ENCODE measurements at places on chromosomes 4 and X.

DNA sequence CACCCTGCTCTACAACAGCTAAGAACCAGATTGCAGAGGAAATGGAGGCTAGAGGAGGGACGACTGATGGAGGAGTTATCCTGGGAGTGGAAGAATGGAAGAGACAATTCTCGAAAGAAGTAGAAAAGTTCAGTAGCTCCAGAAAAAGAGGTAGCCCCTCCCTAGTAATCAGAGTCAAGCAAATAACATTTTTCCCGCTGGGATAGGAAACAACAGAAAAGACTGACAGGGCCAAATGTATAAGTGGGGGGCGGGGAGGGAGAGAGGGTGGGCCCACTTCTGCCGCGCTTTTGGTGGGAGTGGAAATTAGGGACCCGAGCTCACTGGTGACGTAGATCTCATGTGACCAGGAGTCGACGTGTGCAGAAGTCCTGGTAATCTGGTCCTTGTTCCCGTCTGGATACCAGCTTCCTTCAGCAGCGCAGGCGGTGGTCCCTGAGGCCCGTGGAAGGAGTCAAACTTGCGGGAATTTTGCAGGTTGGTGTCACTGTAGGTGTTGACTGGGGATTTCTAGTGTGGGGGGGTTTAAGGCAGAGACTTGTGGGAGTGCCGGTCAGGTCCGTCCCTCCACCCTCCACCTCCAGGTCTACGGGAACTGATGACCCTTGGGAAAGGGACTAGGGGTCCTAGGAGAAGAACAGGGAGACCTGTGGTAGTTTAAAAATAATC lies at the start of gene TCEAL9:
TSS of gene TCEAL9 (plus strand) at position 377 of the 669 bp plus-strand sequence. CDS start 1,179 bp downstream, outside the sequence.
- peak; percentile 88 for DNase-seq

DNA sequence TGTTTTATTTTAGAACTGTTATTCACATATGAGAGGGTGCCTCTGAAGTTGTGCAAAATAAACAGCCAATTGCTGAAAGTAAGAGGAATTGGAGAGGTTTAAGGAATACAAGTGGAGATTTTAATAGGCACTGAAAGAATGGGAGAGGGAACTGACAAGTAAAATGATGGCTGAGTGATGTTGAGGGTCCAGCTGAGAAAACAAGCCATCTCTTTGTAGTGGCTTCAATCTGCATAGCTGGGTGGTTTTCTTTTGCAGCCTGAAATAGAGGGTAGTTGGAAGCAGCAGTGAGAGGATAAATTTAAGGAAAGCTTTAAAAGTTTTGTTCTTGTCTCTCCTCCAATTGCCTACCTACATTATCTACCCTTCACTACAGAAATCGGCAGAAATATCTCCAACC lies 106.7 kb upstream of the DGKK start:
- DNase-seq, result no peak

GRCh38 chr4:65960751-65961150 lies 290.5 kb upstream of the EPHA5 start:
- DNase-seq, result no peak

GRCh38 chrX:17053502-17053901 lies 107.0 kb downstream of the REPS2 start:
- DNase-seq, result peak; percentile 79

GRCh38 chr4:90845777-90846176 lies 718.6 kb downstream of the CCSER1 start:
- no peak for DNase-seq

- DNase-seq, result no peak
Measured at GRCh38 chr4:153791746-153792617, 3.1 kb upstream of the SFRP2 start.

DNA sequence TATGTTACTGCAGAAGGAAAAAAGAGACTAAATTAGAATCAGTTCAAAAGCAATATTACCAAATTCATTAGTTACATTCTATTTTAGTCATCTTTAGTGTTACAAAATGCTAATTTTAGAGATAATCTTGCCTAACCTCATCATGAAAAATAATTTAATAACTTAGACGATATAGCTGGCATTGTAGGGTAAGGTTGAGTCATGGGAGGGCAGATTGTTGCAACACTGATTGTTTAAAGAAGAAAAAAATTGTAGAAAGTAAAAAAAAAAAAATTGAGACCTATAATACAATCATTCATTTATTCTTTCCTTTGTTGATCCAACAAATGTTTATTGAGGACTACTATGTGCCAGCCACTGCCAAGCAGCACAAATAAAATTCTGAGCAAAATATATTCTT lies 330.9 kb downstream of the GBA3 start:
- DNase-seq, result no peak

GRCh38 chrX:30275498-30275897 lies 28.6 kb downstream of the MAGEB1 start:
- peak; percentile 9 for DNase-seq

GRCh38 chr4:5798462-5798861 lies 87.5 kb downstream of the EVC start:
- DNase-seq, result no peak

- no peak for DNase-seq
Measured at GRCh38 chr4:92333016-92333415, 29.2 kb downstream of the GRID2 start.

DNA sequence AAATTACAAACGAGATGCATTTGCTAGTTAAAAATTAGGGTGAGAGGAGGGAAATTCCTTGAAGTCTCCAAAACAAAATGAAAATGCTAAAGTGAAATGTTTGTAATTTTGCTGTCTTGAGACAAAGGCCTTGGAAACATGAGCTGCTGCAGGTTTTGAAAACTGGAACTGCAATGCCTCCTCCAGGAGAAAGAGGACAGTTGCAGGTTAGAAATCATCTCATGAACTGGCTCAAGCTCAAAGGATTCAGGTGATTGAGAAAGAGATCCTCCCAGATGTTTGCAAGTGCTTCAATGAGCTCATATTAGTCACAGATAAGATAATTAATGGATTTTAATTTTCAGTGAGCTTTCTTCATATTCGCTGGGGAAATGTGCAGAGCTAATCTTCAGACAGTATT lies 32.4 kb downstream of the SMPX start:
- peak; percentile 50 for DNase-seq

GRCh38 chr4:139042981-139043460 lies 27.4 kb downstream of the NOCT start:
- no peak for DNase-seq

GRCh38 chr4:30614771-30615170 lies 105.4 kb upstream of the PCDH7 start:
- DNase-seq, result no peak

DNA sequence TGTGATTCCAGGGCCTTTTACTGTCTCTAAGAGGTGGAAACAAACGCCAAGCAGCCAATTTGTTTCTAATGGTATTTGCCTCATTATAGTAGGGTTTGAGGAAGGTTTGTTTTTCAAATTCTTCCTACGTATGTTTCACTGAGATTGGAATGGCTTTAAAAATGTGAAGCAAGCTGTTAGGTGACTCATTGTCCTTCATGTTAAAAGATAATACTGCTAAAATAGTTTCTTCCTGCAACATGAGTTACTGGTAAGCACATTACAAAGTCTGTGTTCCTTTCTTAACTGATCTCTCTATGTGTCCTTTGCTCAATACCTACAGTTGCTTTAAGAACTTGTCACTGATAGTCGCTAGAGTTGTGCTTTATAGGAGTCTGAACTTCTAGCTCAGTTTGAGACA lies 1183.9 kb downstream of the RPA4 start:
- no peak for DNase-seq

DNA sequence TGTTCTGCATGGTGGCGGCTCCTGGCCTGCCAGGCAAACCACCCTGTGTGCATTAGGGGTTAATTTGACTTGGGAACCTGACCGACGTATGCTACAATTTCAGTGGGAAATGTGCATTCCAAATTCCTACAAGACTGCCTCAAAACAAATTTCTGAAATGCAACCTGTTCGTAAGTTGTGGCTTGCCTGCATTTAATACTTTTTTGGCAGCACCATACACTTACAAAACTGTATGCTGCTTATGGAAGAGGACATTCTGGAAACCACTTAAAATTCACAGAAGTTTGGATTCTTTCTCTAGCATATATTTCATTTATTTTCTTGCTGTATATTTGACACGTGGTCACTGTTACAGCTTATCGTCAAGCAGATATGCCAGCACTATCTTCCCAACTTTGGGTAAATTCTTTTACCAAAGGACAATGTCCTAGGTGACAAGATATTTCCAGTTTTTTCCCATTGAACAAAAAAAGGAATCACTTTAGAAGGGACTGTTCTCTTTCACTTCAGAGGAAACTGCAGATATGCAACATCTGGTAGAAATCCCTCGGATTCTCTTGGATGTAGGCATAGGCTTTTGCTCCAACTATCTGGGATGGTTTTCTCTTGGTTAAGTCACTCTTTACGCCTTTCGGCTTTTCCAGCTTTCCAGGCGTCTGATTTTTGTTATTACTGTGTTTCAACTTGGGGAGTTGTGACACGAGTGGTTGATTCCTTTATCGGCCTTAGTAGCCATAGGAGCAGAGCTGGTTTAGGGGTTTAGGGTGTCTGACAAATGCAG lies 9.7 kb upstream of the TENM3 start:
- DNase-seq, result no peak

- DNase-seq, result no peak
Measured at GRCh38 chr4:76055016-76055415, 19.1 kb upstream of the CXCL11 start.

DNA sequence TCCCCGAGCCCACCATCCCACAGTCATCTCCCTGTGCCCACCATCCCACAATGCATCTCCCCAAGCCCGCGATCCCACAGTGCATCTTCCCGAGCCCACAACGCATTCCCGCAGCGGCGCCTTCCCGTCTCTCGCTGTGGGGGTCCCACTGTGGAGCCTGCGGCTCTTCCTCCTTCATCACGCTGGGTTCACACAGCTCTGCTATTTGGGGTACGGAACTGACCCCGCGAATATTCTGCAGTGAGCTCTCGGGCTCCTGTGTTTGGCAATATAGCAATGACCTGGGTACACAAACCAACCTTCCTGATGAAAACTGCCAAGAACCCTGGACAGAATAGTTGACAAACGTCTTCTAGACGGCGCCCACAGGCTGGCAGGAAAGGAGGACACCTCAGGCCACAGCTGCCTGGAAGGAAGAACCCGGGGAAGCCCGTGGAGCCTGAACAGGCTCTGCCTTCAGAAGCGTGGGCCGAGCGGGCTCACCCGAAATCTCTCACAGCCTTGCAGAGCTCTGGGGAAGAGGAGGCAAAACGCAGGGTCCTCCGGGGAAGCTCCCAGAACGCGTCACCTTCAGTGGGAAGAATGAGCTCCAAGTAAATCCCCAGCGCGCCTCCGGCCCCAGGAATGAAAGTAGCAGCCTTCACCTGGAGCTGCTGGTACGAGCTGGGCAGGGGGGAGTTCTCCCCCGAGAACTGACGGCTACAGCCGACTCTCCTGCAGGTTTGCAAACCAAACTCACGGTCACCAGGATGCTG lies 22.9 kb downstream of the PPP2R3B start:
- no peak for DNase-seq

- DNase-seq, result peak; percentile 16
Measured at GRCh38 chr4:179843370-179843769, 2399.8 kb upstream of the TENM3 start.

DNA sequence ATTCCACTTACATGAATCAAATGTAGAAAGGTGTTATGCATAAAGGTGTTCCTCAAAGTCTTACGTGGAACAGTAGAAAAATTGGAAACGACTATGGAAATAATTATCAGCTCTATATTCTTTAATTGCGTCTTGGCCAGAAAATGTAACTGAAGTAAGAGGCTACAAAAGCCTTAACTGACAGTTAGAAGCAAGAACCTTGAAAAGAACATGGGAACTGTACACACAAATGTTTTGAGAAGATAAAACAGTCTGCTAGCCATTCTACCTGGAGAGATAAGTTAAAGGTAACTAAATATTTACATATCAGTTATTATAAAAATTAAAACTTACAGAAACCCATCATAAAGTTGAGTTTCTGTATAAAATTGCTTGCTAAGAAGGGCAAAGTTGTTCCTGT lies 172.0 kb upstream of the FTHL17 start:
- no peak for DNase-seq

DNA sequence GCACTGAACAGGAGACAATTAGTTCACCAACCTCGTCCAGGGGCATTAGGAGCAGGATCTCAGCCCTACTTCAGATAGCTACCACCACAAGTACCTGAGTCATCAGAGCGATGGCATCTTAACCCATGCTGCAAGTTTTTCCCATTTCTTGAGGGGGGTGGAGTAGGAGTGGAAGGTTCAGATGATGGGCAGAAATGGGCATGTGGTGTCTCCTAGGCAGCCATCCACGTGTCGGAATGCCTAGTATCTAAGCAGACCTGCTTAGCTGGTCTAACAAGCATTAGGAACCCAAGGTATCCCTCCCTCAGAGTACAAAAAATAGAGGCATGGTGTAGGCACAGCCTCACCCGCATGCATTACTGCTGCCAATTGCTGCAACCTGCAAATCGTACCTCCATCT lies 159.1 kb upstream of the DGKK start:
- no peak for DNase-seq

- no peak for DNase-seq
Measured at GRCh38 chr4:145736241-145736831, 56.4 kb downstream of the C4orf51 start.

DNA sequence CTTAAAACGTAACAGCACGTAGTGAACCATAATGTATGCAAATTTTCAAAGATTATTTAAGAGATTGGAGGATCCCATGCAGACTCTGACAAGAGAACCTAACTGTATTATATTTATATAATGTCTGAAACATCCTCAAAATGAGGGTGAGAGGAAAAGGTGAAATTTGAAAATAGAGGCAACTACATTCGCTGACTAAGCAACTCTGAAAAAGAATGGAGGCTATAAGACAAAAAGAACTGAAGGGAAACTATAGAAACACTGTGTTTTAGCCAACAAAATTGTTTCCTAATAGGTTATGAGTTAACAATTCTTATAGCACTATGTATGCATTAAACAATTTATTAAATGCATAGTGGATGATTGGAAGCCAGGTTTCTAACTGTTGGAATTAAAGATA lies 648.0 kb downstream of the UBE2NL start:
- DNase-seq, result no peak

- peak; percentile 7 for DNase-seq
Measured at GRCh38 chr4:75845992-75846391, 56.3 kb downstream of the PPEF2 start.

- DNase-seq, result no peak
Measured at GRCh38 chrX:585115-585808, 45.3 kb upstream of the SHOX start.

GRCh38 chr4:124947622-124948265 lies 235.2 kb upstream of the ANKRD50 start:
- DNase-seq, result no peak

- DNase-seq, result no peak
Measured at GRCh38 chr4:77028246-77028645, 47.5 kb downstream of the CCNI start.

GRCh38 chr4:184805462-184806228 lies 20.1 kb downstream of the ACSL1 start:
- no peak for DNase-seq

Measured in NCI-H2081 (cell line).